Effector CD4-positive, alpha-beta T cell (primary cell): ENCODE measurements at places on chromosomes 12 and 14.

GRCh38 chr12:91023326-91024004 lies 18.7 kb upstream of the EPYC start:
- DNase-seq, result no peak

DNA sequence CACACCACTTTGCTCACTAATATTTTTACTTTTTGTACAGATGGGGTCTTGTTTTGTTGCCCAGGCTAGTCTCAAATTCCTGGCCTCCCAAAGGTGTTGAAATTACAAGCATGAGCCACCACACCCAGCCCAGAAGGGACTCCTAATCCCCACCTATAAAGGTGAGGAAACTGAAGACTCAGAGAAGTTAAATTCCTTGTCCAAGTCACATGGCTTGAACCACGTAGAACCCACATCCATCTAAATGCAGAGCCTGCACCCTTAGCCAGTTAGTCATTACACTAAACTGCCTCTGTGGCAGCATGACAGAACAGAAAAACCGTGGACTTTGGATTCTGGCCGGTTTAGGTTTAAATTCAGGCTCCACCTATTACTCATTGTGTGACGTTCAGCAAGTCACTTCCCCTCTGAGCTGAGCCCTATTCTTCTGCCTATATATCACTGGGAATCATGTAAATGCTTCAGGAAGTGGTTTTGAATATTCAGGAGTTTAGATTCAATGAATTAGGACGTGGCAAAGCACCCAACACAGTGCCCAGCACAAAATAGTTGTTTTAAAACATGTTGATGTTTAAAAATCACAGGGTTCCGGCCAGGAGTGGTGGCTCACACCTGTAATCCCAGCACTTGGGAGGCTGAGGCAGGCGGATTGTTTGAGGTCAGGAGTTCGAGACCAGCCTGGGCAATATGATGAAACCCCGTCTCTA lies 3.0 kb upstream of the CORO1C start:
- DNase-seq, result no peak

- DNase-seq, result no peak
Measured at GRCh38 chr14:61678975-61679374, 16.3 kb upstream of the HIF1A start.

GRCh38 chr12:3236345-3237187 lies 159.4 kb downstream of the TSPAN9 start:
- DNase-seq, result no peak

GRCh38 chr12:48788854-48789775 lies at the start of gene ADCY6:
Gene ADCY6 (minus strand): TSS chr12:48789089. CDS start chr12:48783434, 5,655 bp downstream.
- no peak for DNase-seq

- no peak for DNase-seq
Measured at GRCh38 chr12:49251357-49251756, 13.5 kb upstream of the TUBA1C start.

DNA sequence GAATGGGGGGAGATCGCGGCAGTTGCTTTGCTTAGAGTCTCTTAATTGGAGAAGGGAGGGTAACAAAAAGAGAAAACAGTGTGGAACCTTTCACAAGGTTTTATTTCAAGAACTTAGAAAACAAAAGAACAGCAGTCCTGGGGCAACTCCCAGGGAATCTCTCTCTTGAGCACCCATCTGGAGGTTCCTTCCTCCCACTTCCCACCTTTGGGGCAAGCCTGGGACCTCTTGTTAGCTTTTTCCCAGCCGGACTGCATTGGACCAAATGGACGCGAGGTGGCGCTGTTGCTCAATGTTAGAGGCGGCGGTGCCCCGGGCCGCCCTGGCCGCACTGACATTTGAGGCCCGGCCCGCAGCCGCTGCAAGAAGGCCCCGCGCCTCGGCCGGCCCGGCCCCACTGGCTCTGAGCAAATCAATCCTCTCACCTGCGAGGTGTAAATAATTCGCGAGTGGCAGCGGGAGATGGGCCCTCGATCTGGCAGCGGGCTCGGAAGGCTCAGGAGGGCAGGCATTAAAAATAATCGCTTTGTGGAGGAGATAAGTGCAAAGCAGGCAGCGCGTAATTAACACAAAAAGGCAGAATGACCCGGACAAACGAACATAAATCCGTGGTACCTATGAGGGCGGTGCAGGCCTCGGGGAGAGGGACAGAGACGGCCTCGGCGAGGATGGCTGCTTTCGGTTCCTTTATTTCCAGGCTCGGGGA lies 2.8 kb upstream of the HOXC8 start:
- peak; percentile 84 for DNase-seq

DNA sequence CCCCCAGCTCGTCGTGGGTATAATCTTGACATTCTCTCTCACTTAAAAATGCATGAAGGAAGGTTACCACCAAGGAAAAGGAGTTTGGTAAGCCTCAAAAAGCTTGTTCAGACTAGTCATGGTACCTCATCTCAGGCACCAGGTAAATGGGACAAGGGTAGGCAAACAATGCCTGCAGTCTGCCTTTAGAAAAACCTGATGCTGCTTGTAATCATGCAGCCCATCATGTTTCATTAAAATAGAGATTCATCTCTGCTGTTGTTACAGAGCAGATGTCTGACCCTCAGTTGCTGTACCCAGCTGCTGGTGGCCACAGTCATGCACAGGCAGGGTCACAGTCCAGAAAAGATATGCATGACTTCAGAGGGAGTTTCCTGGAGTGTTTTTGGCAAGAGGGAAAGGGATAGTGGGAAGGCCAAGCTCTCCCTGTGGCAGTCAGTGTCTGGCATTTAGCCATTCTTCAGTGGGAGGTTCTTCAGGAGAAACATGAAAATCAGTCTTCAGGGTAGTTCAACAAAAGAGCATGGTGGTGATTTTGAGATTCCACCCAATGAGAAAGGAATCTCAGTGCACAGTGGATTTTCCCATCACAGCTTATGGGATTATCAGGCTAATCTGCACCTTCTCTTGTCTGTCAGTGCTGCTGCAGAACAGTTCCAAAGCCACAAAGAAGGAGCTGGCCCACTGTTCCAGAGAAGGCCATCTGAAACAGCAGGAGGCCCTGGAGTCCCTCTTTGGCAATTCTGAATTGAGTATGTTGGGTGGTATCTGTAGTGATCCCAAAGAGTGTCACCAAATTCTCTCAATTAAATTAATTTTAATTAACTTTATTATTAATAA lies 202.7 kb upstream of the FRMD6 start:
- no peak for DNase-seq

DNA sequence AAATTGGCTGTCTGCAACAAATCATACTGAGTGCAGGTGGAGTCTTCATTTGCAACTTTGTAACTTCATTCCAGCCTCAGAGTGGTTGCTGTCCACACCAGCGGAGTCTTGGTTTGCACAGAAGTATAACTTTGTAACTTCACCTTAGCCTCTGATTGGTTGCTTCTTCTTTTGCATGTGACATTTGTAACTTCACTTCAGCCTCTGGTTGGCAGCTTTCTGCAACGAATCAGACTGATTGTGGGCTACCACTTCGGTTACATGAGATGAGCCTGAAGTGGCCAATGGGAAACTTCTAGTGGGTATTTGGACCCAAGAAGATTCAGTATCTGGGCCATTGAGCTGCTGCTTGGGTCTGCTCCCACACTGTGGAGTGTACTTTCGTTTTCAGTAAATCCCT lies 17.8 kb downstream of the RASSF8 start:
- DNase-seq, result no peak

GRCh38 chr12:49666176-49666575 lies 41.0 kb downstream of the FMNL3 start:
- no peak for DNase-seq

- DNase-seq, result no peak
Measured at GRCh38 chr12:19382563-19382962, 56.7 kb upstream of the AEBP2 start.

DNA sequence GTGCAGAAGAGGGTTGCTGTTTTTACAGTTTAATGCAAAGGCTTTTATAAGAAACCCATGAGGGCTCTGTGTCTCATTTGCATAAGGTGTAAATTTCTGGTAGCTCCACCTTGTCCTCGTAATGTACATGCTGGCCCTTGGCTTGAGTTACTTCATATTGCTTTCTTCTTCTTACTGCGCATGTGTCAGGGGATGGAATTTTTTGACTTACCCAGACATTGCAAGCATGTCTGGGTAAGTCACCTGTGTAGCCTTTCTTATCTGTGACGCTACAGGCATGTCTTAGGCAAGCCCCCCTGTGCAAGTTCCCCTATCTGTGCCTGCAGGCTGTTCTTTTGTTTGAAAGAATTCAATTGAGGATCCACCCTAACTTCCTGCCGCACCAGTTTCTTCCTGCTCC lies 274.2 kb downstream of the ETNK1 start:
- no peak for DNase-seq

GRCh38 chr14:65976761-65977404 lies 509.3 kb upstream of the CCDC196 start:
- DNase-seq, result no peak

GRCh38 chr12:123056053-123056452 lies 75.6 kb downstream of the ARL6IP4 start:
- no peak for DNase-seq

DNA sequence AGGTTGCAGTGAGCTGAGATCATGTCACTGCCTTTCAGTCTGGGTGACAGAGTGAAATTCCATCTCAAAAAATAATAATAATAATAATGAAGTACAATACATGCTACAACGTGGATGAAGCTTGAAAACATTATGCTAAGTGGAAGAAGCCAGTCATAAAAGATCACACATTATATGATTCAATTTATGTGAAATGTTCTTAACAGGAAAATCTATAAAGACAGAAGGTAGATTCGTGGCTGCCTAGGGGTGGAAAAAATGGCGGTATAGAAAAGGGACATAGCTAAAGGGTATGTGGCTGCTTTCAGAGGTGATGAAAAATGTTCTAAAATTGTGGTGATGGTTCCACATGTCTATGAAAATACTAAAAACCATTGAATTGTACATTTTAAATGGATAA lies 41.0 kb upstream of the AMIGO2 start:
- DNase-seq, result no peak

DNA sequence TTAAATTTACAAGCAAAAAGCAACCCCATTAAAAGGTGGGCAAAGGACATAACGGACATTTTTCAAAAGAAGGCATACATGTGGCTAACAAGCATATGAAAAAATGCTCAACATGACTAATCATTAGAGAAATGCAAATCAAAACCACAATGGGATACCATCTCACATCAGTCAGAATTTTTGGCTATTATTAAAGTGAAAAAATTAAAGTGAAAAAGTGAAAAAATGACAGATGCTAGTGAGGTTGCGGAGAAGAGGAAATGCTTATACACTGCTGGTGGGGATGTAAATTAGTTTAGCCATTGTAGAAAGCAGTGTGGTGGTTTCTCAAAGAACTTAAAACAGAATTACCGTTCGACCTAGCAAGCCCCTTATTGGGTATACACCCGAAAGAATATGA lies 7.9 kb downstream of the OTOGL start:
- no peak for DNase-seq

- peak; percentile 6 for DNase-seq
Measured at GRCh38 chr14:61730756-61731373, 31.4 kb upstream of the SNAPC1 start.

- no peak for DNase-seq
Measured at GRCh38 chr12:18139989-18140596, 50.1 kb upstream of the RERGL start.

DNA sequence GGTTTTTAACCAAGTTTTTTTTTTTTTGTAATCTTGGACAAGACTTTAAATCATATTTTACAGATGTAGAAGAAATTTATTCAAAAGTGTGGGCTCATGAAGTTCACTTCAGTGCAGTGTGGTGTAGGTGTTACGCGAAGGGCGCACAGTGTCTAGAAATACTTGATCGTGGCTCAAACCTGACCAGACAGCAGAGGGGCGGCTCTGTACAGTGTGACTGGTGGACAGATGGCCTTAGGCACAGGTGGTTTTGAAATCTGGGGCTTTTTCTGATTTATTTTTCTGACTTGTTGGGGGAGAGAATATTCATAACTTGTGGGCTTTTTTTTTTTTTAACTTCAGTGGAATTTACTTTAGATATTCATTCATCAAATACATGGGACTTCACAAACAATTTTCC lies 179.2 kb downstream of the PELI2 start:
- no peak for DNase-seq

DNA sequence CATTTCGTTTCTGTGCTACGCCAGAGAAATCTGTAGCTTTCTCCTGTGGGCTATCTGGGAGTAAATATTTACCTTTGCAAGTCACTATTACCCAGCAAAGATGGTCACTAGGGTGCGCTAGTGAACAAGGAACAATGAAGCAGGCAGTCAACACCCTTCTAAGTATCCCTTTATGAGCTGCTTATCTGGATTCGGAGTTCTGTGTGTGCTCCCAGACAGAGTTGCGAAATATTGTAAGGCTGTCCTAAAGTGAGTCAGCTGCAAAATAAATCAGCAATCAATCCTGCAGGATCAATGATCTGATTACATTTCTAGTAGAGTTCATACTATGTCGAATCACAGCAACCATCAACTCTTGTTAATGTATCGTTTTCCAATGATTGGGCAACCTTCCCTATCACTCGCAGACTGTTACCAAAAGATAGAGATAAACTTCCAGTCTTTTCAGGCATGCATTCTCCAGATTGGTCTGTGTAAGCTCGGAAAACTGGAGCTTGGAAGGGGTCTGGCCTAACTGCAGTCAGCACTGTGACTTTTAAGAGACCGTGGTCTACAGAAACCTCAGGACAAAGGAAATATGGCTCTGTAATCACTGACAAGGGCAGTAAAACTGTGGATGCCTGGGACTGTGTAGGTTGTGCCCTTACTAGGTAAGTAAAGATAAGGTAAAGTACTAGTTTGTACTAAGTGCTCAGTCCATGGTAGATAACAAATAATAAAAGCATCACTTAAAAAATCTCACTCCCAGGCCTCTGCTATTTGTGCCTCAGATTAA lies 133.5 kb downstream of the KCNK10 start:
- peak; percentile 24 for DNase-seq

- DNase-seq, result no peak
Measured at GRCh38 chr12:104275689-104276088, 27.9 kb upstream of the EID3 start.

GRCh38 chr12:114864837-114865551 lies 181.0 kb upstream of the TBX3 start:
- DNase-seq, result no peak

DNA sequence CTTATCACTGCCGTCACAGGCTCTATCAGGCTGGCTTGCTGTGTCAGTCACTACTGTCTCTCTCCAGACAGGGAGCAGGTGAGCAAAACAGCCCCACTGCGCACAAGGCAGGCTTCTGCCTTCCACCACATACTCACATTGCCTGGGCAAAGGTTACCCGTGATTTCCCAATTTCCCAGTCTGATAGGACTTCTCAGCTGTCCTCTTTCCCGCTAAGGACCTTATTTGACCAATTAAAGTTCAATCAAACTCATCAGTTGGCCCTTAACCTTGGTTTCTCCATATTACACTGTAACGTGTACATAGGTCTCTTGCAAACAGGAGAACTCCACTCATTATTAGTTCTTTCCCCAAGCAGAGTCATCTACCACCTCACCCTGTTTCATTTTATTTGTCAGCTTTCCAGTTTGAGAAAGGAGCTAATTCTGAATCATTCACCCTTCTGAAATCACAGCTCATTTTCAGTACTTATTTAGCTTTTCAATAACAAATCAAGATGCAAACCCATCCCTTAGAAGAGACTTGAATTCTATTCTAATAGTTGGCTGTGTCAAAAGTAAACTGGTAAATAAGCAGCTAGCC lies 170.8 kb downstream of the ESR2 start:
- DNase-seq, result no peak
